ENCODE measurements at places on chromosomes 5 and 9.

DNA sequence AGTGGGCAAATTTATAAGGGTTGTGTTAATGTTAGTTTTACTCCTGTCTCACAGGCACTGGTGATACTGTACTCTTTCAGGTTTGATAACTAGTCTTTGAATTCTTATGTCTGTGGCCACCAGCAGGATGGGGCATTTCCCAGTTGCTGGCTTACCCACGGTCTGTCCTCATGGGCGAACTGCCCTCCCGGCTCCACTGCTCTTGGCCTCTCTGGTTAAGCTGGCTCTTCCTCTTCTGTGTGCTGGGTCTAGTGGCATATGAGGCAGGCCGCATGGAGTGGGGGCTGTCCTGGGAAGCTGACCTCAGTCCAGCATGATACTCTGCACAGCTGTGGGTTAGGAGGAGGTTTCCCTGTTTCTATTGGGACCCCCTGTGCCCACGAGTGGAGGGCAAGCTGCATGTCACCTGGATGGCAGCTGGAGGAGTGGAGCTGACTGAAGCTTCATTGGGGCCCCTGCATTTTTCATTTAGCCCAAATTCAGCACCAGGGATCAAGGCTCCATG, 19.5 kb downstream of the PHF2 start:
- DNase-seq = no peak

DNA sequence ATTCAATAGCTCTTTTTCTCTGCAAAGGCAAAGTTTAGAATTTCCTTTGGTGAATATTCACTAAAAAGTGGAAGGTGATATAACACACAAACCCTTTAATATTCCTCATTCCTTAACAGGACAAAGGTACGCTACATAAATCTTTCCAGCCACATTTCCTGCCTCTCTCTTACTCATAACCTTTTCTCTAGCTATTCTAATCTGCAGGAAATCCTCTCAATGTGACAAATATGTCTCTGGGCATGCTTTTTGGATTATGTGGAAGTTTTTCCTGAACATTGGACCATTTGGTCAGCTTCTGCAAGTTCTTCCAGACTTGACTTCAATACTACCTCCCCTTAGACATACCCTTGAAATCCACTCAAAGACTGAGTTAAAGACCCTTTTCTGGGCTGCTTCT, 186.3 kb upstream of the TUSC1 start:
- no peak for DNase-seq

DNA sequence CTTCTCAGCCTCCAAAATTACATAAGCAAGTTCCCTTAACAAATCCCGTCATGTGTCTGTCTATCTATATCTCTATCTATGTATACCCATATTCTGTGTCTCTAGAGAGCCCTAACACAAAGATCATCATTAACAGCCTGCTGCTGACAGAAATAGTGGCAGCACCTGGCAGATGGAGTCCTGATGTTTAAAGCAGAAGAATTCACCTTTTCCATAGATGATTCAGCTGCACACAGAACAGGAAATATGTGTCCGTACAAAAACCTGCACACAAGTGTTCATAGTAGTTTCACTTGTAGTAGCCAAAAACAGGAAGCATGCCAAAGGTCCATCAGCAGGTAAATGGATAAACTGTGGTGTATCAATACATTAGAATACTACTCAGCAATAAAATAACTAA, 45.0 kb upstream of the ACO1 start:
- no peak for DNase-seq

GRCh38 chr9:137319739-137320551, 17.9 kb upstream of the NRARP start:
- DNase-seq = no peak

- no peak for DNase-seq
Measured at GRCh38 chr5:141941307-141941706, 16.7 kb downstream of the PCDH12 start.

- peak; percentile 76 for DNase-seq
Measured at GRCh38 chr5:127941646-127942045, 141.9 kb upstream of the SLC12A2 start.

- DNase-seq = no peak
Measured at GRCh38 chr9:136558373-136558772, 12.5 kb upstream of the NOTCH1 start.

DNA sequence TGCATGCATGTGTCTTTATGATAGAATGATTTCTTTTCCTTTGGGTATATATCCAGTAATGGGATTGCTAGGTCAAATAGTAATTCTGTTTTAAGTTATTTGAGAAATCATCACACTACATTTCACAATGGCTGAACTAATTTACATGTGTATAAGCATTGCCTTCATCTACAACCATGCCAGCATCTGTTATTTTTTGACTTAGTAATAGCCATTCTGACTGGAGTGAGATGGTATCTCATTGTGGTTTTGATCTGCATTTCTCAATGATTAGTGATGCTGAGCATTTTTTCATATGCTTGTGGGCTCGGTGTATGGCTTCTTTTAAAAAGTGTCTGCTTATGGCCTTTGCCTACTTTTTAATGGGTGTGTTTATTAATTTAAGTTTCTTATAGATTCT, 102.3 kb upstream of the CCDC112 start:
- DNase-seq = no peak

DNA sequence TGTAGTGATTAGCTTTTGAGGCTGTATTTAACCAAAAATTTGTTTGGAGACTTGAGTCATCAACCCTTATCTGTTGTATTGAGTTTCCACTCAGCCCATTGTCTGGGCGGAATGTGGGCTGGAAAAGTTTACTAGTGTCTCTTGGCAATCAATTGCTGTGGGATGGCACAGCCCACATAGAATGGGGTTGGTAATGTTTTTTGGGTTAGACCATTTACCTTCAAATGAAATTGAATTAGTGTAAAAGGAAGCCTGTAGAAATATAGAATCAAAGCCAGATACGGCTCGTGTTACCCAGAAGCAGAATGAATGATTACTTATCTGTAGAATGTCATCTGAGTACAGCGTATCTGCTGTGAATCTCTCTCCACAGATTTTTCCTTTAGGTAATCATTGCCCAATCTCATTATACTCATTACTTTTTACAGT, 142.9 kb downstream of the AOPEP start:
- no peak for DNase-seq

DNA sequence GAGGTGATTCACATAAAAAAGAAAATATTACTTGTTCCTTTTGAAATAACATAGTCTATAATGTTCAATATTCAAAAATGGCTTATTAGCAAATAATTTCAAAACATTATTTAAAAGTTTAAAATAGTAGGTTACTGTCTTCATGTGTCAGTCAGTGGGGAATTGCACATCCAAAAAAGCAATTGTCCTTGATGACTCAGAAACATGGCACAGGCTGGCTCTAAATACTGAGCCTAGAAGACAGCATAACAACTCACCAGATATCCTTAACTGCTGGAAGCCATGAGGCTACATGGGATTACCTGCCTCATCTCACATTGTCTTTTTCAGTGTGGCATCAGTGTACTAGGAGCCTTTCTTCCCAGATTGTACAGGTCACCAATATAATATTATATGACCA, 439.5 kb upstream of the RGMB start:
- DNase-seq = no peak

DNA sequence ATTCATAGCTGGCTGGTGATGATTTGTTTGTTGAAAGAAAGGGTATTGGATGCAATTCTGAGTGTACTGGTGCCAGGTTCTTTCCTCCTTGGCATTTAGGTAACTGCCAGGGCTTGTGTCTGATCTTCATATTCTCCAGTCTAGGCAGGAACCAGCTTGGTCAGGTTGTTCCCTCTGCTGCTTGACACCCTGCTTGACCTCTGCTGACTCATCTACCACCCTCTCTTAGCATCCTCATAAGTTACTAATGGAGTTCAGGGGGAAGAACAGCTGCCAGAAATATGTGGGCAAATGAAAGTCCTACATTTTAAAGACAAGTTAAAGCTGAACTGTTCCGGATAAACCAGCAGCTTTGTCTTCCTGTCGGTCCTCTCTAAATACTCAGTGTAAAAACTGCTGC, 116.1 kb upstream of the TNC start:
- no peak for DNase-seq

GRCh38 chr9:103731541-103731940, 362.6 kb upstream of the SMC2 start:
- no peak for DNase-seq

DNA sequence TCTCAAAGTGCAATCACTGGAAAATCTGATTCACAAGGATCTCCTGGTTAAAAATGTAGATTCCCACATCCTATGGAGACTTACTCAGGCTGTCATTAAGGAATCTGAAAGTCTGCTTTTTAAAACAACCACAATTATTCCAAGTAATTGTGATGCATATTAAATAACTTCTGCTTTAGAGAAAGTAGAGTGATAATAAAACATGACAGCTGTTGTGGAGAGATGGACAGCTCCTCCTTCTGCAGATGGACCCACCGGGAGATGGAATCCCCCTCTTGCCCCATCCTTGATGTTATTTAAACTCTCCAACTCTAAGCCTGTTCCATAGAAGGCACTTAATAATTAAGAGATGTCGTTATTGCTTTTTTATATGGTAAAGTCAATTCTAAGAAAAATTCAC, 802.2 kb downstream of the CDH12 start:
- DNase-seq = no peak

DNA sequence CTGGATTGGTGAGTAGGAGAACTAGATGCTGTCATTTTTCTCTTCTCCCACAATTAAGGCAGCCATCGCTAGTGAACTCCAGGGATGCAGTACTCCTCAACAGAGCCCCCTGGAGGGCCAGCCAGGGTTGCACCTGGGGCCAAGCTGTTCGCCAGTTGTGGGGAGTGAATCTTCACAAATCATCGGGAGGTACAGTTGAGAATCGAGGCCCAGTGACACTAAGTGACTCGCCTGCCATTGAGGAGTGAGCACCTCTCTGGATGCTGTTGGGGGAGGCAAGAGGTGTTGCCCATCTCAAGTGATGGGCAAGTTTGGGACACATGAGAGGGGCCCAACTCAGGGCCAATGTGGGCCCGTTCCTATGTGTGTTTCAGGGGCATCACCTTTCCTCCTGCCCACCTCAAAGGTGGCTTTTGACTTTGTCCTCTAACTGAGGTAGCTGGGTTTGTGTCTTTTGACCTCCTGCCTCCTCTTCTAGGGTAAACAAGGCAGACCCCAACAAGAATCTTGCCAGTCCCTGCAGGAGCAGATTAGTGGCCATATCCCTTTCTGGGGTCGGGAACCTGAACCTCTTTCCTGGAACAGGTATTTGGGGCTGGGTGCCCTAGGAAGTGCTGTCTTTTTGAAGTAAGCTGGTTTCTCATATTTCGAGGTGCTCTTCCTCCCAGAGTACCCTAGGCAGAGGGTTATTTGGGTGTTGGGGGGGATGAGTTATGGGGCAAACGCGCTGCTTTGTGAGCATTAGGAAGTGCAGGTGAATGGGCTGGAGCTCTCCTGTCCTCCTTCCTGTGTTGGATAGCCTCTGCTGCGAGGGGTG, 181.2 kb downstream of the MACROH2A1 start:
- no peak for DNase-seq

DNA sequence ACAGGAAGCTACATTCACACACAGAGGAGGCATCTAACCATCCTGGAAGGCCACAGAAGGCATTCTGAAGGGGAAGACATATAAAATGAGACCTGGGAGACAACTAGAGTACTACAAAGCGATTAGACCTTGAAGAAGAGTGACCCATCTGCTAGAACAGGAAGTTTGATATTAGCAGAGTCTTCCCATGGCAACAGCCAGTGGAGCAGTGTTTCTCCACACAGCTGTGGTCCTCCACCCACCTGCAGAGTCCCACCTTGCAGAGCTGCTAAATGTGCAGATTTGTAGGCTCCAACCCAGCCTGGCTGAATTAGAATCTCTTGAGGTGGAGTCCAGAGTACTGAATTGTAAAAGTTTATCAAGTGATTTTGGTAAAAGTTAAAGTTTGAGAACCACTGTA, 267.0 kb downstream of the CETN3 start:
- no peak for DNase-seq

GRCh38 chr5:99866740-99867139, 668.4 kb upstream of the FAM174A start:
- DNase-seq = no peak

- peak; percentile 80 for DNase-seq
Measured at GRCh38 chr5:172886974-172887501, 53.0 kb downstream of the ERGIC1 start.

GRCh38 chr5:180209137-180209581, at the start of gene RASGEF1C:
Gene RASGEF1C (minus strand): TSS chr5:180209211. CDS start chr5:180138052, 71,159 bp downstream.
- peak; percentile 76 for DNase-seq

Data from Ammon's horn (tissue), 1 donor.